Omental fat pad (tissue), 4 donors: ENCODE measurements at places on chromosomes 6 and 20.

DNA sequence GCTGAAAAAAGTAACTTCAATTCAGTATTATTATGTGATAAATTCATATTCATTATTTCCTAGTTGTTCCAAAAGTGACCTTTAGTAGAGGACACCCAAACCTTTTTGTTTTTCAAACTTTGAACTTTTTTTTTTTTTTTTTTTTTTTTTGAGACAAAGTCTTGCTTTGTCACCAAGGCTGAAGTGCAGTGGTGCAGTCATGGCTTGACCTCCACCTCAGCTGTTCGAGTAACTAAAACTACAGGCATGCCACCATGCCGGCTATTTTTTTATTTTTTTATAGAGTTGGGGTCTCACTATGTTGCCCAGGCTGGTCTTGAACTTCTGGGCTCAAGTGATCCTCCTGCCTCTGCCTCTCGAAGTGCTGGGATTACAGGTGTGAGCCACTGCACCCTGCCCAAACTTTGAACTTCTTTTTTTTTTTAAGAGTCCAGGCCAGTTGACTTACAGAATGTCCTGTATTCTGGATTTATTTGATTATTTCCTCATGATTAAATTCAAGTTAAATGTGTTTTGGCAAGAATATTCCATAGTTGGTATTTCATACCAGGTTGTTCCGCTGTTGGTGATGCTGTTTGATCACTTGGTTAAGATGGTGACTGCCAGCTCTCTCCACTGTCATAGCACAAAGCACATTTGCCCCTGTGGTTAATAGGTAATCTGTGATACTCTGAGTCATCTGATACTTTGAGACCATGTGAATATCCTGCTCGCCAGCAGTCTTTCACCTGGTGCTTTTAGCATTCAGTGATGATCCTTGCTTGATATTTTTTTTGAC lies 48.0 kb downstream of the VAPB start:
- DNase-seq: no peak

DNA sequence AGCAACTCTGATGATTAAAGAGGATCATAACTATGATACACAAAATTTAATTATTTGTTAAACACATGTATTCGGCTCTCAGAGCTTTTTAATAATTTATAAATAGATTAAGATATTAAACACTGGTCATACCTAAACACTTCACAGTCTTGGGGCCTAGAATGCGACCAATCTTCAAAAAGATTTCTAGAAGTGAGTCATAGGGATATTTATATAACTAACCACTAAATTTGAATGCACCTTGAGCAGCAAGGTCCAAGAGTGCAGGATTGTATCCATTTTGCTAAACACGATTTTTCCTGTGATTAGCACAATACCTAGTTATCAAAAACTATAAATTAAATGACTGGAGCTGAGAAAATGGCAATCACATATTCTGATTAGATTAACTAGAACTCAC lies 709.3 kb downstream of the EPHA7 start:
- DNase-seq: no peak

DNA sequence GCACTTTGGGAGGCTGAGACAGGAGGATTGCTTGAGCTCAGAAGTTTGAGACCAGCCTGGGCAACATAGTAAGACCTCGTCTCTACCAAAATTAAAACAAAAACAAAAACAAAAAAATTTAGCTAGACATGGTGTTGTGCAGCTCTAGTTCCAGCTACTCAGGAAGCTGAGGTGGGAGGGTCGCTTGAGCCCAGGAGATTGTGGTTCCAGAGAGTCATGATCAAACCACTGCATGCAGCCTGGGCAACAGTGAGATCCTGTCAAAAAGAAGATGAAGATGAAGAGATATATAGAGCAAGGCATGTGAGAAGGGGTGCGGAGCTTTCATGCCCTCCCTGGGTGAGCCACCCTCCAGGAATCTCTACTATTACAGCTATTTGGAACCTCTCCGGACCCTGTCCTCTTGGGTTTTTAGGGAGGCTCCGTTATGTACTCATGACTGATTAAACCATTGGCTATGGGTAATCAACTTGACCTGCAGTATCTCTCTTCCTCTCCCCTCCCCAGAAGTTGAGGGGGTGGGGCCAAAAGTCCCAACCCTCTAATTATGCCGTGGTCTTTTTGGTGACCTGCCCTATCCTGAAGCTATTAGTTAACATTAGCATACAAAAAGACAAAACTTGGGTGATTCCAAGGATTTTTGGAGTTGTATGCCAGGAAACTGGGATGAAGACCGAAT lies 9.0 kb downstream of the POLH start:
- DNase-seq: no peak

GRCh38 chr6:145814035-145814500 lies 527 bp downstream of the FBXO30 start:
- no peak for DNase-seq

DNA sequence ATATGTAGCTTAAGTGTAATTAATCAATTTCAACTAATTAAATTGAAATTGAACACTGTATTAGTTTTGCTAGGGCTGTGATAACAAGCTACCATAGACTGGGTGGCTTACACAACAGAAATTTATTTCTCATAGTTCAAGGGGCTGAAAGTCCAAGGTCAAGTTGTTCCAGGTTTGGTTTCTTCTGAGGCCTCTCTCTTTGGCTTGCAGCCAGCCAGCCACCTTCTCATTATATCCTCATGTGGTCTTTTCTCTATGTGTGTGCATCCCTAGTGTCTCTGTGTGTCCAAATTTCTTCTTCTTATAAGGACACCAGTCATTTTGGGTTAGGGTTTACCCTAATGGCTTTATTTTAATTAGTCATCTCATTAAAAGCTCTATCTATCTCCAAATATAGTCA lies 611.7 kb downstream of the UTRN start:
- no peak for DNase-seq

DNA sequence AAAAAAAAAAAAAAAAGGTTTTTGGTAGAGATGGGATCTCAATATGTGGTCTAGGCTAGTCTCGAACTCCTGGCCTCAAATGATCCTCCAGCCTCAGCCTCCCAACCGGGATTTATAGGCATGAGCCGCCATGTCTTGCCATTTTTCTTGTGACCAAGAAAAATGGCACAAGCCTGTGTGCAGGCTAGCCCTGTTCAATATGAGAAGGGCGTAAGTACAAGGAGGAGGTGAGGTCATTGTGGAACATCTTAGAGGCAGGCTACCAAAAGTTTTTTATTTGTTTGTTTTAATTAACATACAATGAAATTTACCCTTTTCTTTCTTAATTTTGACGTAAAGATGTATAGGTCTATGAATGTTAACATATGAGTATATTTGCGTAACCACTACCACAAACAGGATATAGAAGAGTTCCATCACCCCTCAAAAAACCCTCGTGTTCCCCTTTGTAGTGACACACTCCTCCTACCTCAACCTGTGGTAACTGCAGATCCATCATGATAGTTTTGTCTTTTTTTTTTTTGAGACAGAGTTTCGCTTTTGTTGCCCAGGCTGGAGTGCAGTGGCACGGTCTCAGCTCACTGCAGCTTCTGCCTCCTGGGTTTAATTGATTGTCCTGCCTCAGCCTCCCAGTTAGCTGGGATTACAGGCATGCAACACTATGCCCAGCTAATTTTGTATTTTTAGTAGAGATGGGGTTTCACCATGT lies 28.3 kb upstream of the KIF3B start:
- DNase-seq: no peak

DNA sequence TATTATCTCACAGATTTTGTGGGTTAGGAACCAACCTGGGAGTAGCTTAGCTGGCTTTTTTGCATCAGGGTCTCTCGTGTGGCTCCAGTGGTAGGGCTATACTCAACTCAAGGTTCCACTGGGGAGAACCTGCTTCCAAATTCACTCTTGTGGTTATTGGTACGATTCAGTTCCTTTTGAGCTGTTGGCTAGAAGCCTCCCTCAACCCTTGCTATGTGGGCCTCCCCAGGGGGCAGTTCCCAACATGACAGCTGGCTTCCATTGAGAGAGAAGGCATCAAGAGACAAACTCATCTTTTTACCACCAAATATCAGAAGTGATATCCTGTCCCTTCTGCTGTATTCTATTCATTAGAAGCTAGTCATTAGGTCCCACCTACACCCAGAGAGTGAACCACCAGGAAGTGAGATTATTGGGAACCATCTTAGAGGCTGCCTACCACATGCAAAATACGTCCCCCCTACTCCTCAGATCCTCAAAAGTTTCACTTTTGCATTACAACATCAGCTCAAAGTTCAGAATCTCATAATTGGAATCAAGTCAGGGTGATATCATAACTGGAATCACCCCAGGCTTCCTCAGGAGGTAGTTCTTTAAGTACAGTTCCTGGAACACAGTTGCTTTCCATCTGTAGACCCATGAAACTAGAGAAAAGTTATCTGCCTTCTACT lies 30.9 kb downstream of the MKKS start:
- no peak for DNase-seq

GRCh38 chr20:60116128-60116909 lies 158.1 kb downstream of the CDH26 start:
- no peak for DNase-seq
